Dermis microvascular lymphatic vessel endothelial cell (primary cell): ENCODE measurements at places on chromosomes 7 and 10.

- DNase-seq = no peak
Observed at GRCh38 chr7:1329966-1330800, 97.5 kb downstream of the UNCX start.

- no peak for DNase-seq
Observed at GRCh38 chr10:126876456-126876855, 28.8 kb upstream of the DOCK1 start.

GRCh38 chr7:114835861-114836260 is 86.0 kb upstream of the MDFIC start:
- peak; percentile 74 for DNase-seq

DNA sequence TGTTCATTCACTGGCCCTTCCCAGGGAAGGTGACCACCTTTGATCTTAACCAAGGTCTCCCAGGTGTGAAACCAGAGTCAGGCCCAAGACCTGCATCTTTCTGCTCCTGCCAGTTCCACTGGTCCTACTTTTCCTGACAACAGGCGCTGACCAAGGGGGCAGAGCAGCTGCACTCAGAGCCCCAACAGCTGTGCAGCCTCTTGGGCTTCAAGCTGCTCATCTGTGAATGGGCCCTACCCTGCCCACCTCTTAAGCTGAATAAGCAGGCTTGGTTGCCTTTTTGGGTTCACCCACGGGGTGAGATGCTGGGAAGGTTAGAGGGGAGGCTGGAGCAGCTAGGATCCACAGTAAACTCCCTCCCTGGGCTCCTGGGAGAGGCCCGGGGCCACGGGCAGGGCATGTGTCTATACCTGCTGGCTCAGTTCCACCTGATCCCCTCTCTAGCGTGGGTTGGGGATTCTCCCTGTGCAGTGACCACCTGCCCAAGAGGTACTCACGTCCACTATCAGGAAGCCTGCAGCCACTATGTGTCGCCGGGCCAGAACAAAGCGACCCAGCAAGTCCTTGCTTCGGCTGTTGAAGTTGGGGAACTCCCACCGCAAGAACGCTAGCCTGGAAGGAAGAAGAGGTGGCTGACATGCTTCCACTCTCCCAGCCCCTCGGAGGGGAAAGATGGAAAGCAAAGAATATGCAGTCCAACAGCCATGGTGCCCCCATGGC is 10.6 kb downstream of the TBRG4 start:
- no peak for DNase-seq

DNA sequence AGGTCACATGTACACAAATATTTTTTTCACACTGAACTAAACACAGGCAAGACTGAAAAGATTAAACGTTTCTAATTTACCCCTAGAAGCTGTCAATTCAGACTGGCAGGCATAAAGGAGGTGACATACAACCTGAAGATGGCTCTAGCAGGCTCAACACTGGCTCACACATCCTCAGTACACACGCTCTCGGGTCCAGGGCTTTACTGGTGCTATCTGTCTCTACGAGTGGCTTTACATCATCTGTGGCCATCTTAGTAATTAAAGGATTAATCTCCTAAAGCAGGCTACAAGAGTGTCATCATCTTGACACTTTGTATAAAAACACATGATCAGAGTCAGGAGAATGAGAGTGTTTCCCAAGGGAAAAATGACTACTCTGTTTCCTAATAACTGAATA is 57.3 kb downstream of the COPG2 start:
- no peak for DNase-seq

GRCh38 chr10:99429517-99430095 is 818 bp downstream of the GOT1 start:
- DNase-seq = no peak

GRCh38 chr7:77697535-77697831 is 1.2 kb downstream of the RSBN1L start:
- DNase-seq = no peak

DNA sequence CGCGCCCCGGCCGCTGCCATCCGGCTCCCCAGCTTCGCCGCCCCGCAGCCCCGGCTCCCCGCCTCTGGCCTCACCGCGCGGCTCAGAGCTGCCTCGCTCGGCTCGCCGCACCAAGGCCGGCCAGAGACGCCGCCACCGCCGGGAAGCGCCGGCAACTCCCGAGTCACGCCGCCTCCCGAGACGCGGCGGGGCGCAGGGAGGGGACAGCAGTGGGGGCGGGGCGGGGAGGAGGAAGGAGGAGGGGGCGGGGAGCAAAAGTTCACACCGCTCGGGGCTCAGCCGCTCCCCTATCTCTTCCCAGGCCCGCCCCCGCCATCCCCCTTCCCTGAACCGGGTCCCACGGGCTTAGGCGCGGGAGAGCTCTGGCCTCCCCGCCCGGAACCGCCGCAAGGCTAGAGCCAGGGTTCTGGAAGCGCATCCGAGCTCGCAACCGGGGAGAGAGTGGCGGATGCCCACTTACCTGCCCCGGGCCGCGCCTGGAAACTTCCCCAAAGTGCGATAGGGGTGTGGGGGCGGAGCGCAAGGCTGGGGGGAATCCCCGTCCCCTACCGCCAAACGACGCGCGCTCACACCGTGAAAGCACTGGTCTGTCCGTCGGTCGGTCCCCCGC is 1.0 kb downstream of the CHST15 start:
- DNase-seq = peak; percentile 63

GRCh38 chr10:62503872-62504271 is 129.7 kb downstream of the ZNF365 start:
- no peak for DNase-seq

DNA sequence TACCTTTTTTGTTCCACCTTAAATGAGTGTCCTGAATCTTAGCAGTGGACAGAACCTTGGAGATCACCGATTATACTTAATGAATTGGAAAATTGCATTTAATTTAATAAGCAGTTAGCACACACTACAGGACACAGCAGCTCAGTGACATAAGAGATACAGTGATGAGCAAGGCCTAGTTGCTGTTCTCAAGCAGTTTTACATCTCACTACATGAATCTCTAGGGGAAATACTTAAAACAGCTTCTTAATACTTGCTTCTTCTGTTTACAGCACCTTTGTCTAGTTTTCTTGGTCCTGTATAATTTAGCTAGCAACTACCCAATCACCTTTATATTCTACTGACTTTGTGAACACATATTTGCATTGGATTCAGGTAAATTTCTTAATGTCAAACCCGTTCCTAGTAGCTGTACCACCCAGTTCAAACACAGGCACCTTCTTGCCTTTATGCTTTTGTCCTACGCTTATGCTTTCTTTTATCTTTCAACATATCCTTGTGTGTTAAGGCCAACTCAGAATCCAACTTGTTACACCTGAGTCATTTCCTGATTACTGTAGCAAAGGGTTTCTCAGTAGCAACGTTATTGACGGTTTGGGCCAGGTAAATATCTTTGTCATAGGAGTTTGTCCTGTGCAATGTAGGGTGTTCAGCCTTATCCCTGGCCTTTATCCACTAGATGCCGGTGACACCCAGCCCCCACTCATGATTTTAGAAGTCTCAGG is 1.8 kb downstream of the STAM start:
- no peak for DNase-seq

DNA sequence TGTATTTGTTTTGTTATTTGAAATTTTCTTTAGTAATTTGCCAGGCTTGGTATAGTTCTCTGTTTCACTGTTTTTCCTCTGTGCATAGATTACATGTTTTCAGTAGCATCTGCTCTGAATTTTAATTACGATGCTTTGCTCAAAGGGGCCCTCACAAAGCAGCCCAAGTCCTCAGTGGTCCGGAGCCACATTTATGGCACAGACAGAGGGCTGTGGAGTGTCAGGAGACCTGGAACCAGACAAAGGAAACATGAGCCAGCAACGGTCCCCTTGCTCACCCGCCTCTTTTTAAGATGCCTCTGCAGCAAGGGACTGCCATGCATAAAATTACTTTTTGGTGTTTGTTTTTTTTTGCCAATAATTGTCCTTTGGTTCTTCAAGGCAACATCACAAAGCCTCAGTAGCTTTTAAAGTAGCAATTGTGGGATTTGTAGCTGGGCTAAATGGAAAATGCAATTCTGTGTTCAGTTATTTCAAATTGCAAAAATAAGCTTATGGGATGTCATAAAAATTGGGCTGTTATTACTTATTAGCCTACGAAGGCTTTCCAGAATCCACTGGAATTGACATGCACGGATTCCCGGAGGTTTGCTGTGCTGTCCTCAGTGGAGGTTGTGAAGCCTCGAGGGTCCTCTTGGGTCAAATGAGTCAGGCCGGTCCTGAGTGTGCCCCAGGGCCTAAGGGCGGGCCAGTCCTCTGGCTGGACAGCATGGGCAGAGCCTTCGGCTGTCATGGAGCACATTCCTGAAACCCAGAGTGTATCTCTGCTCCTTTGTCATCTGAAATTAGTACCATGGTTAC is 422.8 kb downstream of the GLRX3 start:
- DNase-seq = no peak

- no peak for DNase-seq
Observed at GRCh38 chr10:5604961-5605360, 61.4 kb downstream of the ASB13 start.

DNA sequence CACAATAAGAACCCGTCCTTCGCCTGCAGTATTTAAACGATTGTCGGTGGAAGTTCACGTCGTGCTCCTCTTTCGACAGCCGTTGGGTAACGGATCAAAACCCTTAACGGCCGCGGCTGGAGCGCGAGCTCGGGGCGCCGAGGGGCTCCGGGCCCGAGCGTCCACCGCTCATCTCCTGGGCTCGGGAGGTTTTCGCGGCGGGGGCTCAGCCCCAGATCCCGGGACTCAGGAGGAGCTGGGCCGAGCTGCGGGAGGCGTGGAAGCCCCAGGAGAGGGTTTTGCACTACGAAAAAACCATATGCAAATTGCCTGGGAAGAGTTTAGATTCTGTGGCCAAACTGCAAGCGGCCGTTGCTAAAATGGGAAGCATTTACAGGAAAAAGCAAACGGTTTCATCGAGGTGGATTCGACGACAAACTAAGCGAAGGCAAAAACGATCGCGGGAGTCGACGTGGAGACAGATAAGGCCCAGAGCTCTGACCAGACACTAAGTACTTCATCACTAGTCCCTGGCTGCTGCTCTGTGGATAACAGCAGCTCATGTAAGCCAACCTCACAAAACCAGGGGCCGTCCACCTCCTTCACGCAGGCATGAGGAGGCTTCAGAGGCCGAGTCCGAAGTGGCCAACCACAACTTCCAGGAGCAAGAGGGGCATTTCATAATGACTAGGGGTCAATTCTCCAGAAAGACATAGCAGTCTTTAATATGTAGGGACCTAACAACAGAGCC is 129.7 kb downstream of the MARCHF5 start:
- DNase-seq = peak; percentile 11

GRCh38 chr7:149731207-149731955 is 42.0 kb downstream of the ZNF467 start:
- no peak for DNase-seq

DNA sequence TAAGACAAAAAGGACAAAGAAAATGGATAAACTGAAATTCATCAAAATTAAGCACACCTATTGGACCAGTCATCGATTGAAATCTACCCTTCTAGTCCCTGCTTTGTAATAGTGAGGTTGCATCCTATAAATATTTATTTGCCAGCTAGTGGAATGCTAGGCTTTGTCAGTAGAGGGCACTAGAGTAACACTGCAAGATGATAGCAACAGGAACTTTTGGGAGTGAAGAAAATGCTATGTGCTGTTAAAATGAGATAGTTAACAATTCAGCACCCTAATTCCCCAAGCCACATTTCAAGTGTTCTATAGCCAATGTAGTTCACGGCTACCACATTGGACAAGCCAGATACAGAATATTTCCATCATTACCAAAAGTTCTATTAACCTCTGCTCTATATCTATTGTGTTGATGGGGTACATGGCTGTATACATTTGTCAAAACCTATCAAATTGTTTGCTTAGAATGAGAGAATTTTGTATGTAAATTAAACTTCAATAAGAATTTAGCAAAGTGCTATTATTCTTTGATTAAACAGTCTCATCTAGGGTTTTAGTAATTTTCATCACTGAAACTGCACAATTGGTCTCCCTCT is 69.8 kb downstream of the LSMEM1 start:
- peak; percentile 62 for DNase-seq

DNA sequence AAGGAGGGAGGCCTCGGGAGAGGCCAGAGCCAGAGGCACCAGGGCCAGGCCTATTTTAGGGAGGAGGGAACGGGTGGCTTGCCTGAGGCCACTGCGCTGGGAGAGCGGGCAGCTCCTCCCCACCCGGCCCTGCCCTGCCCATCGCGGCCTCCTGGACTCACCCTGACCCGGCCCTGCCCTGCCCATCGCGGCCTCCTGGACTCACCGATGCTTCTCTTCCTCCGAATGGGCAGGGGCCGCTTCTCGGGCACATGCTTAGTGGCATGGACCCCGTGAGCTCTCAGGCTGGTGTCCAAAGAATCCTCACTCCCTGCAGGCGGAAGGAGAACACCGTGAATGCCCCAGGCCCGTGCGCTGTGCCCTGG is 7.5 kb downstream of the PDGFA start:
- DNase-seq = no peak

- DNase-seq = no peak
Observed at GRCh38 chr10:5035356-5035755, 31.7 kb upstream of the AKR1C2 start.

- no peak for DNase-seq
Observed at GRCh38 chr10:78906734-78907390, 161.9 kb upstream of the ZMIZ1 start.

- DNase-seq = no peak
Observed at GRCh38 chr7:27651702-27652101, 11.0 kb downstream of the HIBADH start.
